Daoy (cell line): ENCODE measurements at places on chromosomes 12 and 14. TPM values are rescaled to one million over a fixed set of nuclear protein-coding genes. Genes with fewer than 3 reads are reported as not detected.
A peak's percentile ranks its signal among the peaks of the same experiment; 100 is the strongest.

DNA sequence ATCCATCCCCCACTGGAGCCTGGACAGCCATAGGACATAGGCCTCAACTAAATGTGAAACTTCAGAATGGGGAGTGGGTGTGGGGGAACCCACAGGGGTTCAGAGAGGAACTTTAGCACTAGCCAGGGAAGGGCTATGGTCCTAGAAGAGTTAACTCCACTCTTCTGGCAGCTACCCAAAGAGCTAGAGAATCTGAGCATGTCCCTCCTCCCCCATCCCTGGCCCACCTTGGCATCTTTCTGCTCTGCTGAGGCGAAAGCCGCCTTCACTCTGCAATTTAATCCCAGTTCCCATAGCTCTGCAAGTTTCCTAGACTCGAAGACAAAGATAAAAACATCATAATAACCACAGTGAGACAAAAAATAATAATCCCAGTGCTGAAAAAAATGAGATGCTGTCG, 214.7 kb upstream of the RTL1 start:
- no peak for DNase-seq

DNA sequence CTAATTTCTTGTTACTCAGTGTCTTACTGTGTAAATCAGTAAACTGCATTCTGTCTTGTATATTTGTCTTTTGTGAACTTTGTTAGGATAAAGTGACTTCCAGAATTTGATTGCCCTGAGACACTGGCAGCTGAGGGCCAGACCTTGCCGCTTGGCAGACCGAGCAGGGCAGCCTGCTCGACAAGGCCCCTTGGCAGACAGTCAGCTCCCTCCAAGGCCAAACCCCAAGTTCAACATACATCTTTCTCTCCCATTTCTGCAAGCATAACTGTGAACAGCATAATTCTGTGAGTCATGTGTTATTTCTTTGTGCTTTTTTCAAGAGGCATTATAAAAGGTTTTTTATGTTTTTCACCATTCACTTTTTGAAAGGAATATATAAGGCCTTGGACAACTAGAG, 39.2 kb upstream of the BMAL2 start:
- peak; percentile 15 for DNase-seq

DNA sequence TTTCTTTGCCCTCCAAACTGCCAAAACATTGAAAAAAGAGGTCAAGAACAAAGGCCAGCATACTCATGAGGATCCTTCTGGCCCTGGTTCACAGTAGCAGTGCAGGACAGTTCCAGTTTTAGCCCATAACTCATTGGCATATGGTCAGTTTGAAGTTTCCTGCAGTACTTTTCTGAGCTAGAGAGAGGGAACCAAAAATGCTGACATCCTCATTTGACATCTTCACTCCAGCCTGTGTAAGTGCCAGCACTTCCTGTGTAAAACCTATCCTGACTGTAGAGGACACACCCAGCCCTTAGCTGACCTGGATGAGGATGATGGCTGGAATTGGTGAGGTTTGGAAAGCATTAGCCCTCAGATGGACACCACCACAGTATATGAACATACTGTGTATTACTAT, 84.1 kb downstream of the FGD4 start:
- no peak for DNase-seq

Gene AKAP5
- 1.6 and 2.9 TPM in 2 replicates for total RNA-seq

- no peak for DNase-seq
Observed at GRCh38 chr12:58528271-58528670, 392.0 kb downstream of the LRIG3 start.

DNA sequence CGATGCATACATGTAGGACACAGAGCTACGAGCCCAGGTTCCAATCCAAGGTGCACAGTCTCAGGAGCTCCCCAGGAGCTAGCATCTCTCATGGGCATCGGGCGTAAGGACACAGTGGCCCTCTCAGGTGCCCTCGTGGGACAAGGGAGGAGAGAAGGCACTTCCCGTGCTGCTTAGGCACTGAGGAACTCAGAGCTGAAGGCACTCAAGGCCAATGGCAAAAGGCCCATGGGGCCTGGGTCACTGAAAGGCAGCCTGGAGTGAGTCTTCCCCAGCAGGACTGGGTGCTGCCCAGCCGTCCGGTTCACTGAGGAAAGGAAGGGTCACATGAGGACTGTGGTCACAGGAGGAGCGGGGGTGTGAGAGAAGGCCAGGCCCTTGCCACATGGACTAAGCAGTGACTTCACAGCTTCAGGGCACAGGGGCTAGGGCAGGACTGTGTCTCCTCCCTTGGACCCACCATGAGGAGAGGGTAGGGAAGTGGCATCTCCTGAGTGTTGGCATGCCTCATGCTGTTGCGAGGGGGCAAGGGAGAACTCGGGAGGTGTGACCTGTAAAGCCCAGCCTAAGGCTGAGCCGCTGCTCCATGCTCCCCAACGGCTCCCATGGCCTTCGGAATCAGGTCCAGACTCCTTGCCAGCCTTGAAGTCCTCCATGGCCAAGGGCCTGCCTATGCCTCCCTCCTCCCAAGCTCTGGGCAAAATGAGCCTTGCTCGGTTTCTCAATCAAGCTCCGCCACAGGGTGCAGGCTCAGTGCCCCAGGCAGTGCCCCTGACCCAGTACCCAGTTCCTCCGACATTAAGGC, 51.8 kb downstream of the CHGA start:
- no peak for DNase-seq

- DNase-seq: no peak
Observed at GRCh38 chr12:57902478-57902969, 38.8 kb upstream of the ATP23 start.

GRCh38 chr12:82326905-82327503, 31.2 kb downstream of the CCDC59 start:
- no peak for DNase-seq

GRCh38 chr12:46533723-46534122, 161.2 kb upstream of the SLC38A2 start:
- no peak for DNase-seq

Gene PRH2
- not detected in 2 replicates for total RNA-seq

Gene VPS33A
- 36.4 and 37.8 TPM in 2 replicates for total RNA-seq

GRCh38 chr14:87449016-87449415, 544.0 kb downstream of the GALC start:
- DNase-seq: no peak

DNA sequence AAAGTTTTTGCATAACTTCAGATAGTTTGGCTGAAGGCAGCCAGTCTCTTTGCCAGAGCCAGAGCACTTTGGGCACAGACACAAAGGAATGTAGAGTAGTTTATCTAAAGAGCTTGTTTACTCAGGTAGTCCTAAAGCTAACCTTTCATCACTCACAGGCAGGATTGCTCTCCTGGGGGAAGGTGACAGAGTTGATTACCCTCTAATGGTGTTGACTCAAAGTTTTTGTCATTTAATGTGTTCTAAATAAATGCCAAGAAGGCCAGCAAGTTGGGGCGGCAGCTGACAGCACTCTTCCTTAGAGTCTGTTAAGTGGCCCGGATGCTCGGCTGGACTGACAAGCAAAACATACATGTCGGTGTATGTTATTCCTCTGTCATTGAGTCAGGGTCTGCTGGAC, 9.3 kb upstream of the TAS2R46 start:
- DNase-seq: no peak
